ENCODE measurements at places on chromosomes 1 and 21.

DNA sequence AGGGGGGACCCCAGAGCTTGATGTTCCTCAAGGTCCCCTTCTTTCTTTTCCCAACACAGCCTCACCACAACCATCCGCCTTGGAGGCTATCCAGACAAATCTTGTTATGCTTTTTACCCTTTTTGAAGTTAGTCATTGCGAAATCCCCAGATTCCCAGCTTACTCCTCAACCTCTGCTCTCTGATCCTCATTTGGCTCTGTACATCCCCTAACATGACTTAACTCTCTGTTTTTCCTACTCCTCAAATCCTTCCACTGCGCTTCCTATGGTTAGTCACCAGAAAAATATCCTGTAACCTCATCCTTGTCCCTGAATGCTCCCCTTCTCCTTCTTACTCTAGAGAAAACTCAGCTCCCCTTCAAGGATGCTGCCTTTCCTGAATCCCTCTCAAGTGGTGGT, 189.1 kb upstream of the POU3F1 start:
- H3K27me3 ChIP-seq, result peaks cover 40% of the 10 kb centered on the region
- H3K4me3 ChIP-seq, result no peak overlapping the region
- no peaks in the 10 kb centered on the region for H3K36me3 ChIP-seq
- no peak for DNase-seq
- no peaks in the 10 kb centered on the region for H3K4me1 ChIP-seq

GRCh38 chr1:60886793-60887331, 195.5 kb upstream of the NFIA start:
- no peaks in the 10 kb centered on the region for H3K27me3 ChIP-seq
- H3K36me3 ChIP-seq, result no peaks in the 10 kb centered on the region
- H3K27ac ChIP-seq, result peak overlapping the region; percentile 71
- H3K4me1 ChIP-seq, result peaks cover 18% of the 10 kb centered on the region
- H3K4me3 ChIP-seq, result no peak overlapping the region

- H3K4me1 ChIP-seq, result no peaks in the 10 kb centered on the region
- H3K27ac ChIP-seq, result no peak overlapping the region
- H3K4me3 ChIP-seq, result no peak overlapping the region
- H3K36me3 ChIP-seq, result peaks cover 5% of the 10 kb centered on the region
- no peak for DNase-seq
- no peaks in the 10 kb centered on the region for H3K27me3 ChIP-seq
Observed at GRCh38 chr1:187091666-187092065, 262.9 kb downstream of the PLA2G4A start.

- no peak for DNase-seq
- no peak overlapping the region for H3K27ac ChIP-seq
- H3K36me3 ChIP-seq, result no peaks in the 10 kb centered on the region
- H3K27me3 ChIP-seq, result no peaks in the 10 kb centered on the region
Observed at GRCh38 chr1:114551400-114551799, 30.0 kb downstream of the BCAS2 start.

DNA sequence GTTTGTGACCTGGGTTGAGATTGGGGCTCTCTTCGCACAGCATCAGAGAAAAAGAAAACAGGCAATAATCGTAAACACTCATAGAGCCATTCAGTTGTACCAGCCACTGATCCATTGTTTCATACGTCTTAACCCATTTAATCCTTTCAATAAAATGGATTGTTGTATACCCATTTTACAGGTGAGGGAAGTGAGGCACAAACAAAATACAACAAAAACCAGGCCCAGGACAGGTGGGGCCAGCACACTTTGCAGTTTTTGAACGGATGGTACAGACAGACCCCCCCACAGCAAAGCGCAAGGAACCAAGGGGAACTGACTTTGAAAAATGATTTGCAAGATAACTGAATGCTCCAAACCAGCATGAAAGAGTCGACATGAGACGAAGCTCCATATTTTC, 4.3 kb upstream of the FHAD1 start:
- H3K36me3 ChIP-seq, result no peaks in the 10 kb centered on the region
- H3K4me3 ChIP-seq, result no peak overlapping the region
- no peak overlapping the region for H3K27ac ChIP-seq
- no peak for DNase-seq

DNA sequence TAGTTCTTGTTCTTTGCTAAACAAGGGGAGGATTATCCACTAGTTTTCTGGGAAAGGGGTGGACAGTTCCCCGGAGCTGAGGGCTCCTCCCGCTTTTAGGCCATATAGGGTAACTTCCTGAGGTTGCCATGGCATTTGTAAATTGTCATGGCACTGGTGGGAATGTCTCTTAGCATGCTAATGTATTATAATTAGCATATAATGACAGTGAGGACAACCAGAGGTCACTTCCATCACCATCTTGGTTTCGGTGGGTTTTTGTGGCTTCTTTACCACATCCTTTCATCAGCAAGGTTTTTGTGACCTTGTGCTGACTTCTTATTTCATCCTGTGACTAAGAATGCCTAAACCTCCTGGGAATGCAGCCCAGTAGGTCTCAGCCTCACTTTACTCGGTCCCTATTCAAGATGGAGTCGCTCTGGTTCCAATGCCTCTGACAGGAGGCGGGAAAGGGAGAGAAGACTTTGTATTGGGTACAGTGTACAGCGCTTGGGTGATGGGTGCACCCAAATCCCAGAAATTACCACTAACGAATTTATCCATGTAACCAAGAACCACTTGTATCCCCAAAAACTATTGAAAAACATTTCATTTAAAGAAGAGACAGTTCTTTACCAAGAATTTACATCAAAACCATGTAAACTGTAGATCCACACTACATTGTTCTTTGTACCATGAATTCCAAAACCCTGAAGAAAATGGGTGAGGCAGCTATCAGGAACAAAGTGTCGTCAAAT, 8.7 kb upstream of the SLC2A5 start:
- no peaks in the 10 kb centered on the region for H3K36me3 ChIP-seq
- H3K4me3 ChIP-seq, result no peak overlapping the region
- H3K4me1 ChIP-seq, result peaks cover 19% of the 10 kb centered on the region
- no peaks in the 10 kb centered on the region for H3K27me3 ChIP-seq
- no peak overlapping the region for H3K27ac ChIP-seq

GRCh38 chr1:160625725-160626498, 20.9 kb downstream of the SLAMF1 start:
- H3K27ac ChIP-seq, result no peak overlapping the region
- peaks cover 4% of the 10 kb centered on the region for H3K27me3 ChIP-seq
- no peaks in the 10 kb centered on the region for H3K36me3 ChIP-seq

GRCh38 chr1:93805027-93805610, 73.9 kb downstream of the DNTTIP2 start:
- H3K4me1 ChIP-seq, result no peaks in the 10 kb centered on the region
- no peaks in the 10 kb centered on the region for H3K27me3 ChIP-seq
- peaks cover 13% of the 10 kb centered on the region for H3K36me3 ChIP-seq
- DNase-seq, result no peak
- no peak overlapping the region for H3K4me3 ChIP-seq
- H3K27ac ChIP-seq, result no peak overlapping the region

DNA sequence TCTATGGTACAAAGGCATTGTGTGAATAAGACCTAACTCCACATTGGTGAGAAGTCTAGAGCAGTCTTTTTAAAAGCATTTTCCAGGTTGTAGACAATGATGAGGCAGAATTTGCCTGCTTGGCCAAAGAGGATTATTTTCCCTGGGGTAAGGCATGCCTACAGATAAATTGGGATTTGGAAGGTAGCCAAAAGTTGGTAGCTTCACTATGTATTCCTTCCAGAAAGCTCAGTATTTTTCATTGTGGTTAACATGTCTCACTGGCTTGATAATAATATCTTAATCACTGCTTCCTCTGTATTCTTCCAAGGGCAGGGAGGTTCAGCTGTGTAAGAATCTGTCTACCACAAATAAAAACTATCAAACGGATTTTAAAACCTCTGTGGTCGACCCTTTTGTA, 590.8 kb upstream of the PRMT6 start:
- H3K4me3 ChIP-seq, result no peak overlapping the region
- no peaks in the 10 kb centered on the region for H3K27me3 ChIP-seq
- no peak overlapping the region for H3K27ac ChIP-seq
- H3K4me1 ChIP-seq, result no peaks in the 10 kb centered on the region
- no peaks in the 10 kb centered on the region for H3K36me3 ChIP-seq

Measured in mesothelial cell of epicardium (in vitro differentiated cells).